Forelimb muscle (tissue), 1 donor: ENCODE measurements at places on chromosomes 7 and 10. TPM values are rescaled to one million over a fixed set of nuclear protein-coding genes. Genes with fewer than 3 reads are reported as not detected.

DNA sequence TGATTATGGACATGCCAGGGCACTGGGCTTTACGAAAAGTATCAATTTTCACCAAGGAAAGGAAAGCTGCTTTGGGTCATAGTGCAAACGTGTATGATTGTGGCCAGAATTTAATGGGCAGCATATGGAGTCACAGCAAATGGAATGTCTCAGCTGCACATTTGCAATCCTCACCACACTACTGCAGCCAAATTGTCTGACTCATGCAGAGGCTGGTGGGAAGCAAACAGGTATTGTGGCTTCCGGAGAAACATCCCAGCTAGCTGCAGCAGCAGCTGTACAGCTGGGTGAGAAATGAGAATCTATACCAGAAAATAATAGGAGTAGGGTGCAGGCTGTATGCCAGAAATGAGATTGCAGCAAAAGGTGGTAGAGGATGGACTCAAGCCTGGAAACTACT is 374.7 kb upstream of the VWC2 start:
- no peak for DNase-seq

DNA sequence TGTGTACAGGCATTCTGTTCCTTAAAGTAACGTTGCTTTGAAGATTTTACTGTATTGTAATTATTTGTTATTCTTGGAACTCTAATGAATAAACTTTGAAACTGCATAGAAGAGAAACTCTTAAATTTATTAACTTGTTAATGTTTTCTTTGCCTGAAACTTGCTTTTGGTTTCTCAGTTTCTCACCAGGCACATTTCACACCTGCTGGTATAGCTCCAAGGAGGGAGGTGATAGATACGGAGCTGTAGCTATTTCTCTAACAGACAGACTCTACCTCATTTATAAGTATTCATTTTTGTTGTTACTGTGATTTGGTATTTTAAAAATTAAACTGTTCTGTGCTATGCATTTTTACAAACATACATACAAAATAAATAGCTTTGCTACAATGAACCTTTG is 32.7 kb downstream of the R3HCC1L start:
- no peak for DNase-seq

- no peak for DNase-seq
These were observed 3.5 kb upstream of the COMTD1 start for GRCh38 chr10:75239096-75239790.

DNA sequence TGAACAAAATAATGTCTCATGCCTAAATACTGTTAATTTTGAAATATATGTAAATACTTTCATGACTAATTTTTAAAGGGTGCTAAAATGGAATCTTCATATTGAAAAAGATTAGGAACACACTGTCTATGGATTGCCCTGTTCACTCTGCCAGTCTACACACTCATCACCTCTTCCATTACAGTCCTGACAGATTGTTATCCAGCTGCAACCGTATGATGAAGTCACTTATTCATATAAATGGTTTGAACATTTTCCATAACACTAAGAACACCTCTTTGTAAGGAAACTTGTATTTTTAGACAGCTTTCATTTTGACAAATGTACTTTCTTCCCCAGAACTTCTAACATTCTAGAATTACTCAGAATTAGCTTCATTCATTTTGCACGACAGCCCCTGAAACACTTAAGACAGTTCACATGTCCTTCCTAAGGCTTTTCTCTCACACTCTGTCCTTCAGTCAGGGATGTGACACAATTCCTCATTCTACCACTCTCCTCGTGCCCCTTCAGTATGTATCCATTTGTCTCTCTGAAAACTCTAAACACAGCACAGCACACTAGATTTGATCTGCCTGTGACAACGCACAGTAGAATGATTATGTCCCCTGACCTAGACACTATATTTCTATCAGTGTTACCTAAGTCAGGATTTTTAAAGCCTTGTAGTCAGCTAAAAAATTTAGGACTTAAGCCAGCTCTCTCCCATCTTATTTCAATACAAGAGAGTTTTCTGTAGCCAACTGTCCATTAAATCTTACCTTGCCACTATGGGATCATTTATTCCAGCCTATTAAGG is 71.9 kb downstream of the ORC5 start:
- no peak for DNase-seq

GRCh38 chr10:67802767-67803538 is 35.0 kb downstream of the DNAJC12 start:
- DNase-seq = no peak

DNA sequence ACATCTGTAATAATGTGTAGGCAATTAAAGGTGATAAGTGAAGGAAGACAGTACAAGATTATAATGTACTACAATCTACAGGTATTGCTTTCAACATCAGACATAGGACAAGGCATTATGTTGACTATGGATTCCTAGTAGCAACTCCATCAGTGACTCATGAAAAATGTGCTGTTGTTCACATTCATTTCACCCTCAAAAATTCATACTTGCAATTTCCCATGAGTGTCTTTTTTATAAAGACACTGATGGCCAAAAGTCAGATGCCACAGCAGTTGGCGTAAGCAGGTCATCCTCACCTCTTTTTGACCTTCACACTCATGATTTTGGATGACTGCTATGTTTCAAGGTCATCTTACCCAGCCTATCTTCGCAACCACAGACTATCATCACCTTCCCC is 100.0 kb upstream of the AMPH start:
- DNase-seq = no peak

GRCh38 chr10:121610798-121611323 is 12.6 kb upstream of the FGFR2 start:
- no peak for DNase-seq

DNA sequence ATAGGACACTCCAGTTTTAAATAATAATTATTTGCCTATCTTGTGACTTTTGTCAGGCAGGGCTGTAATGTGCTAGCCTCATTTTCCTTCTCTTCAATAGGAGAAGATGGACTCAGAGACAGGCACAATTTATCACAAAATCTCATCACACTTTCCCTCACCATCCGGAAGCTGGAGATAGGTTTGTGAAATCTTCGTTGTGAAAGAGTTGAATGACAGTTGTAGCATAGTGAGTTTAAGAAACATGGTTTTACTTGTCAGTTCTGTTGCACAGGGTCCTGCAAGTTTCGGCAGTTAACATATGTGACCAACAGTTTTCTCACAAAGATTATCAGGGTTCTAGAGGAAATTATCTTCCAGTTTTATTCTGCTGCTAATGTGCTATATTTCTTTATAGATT is 37.7 kb upstream of the MAP3K8 start:
- DNase-seq = no peak

The ARHGEF35 gene
- 1.2 TPM for polyA plus RNA-seq

The SORCS1 gene
- 5.1 TPM for polyA plus RNA-seq

The PNLIPRP2 gene
- polyA plus RNA-seq = 0.25 TPM

The SPDYE2B gene
- 2.7 TPM for polyA plus RNA-seq

The GCK gene
- polyA plus RNA-seq = 5.0 TPM

The GATA3 gene
- 0.33 TPM for polyA plus RNA-seq

The DPY19L1 gene
- 16.7 TPM for polyA plus RNA-seq

The FKBP6 gene
- polyA plus RNA-seq = 0.23 TPM

The SPDYE9 gene
- 0.20 TPM for polyA plus RNA-seq
